KG1 (cell line): ENCODE measurements at places on chromosomes 2 and 18.

DNA sequence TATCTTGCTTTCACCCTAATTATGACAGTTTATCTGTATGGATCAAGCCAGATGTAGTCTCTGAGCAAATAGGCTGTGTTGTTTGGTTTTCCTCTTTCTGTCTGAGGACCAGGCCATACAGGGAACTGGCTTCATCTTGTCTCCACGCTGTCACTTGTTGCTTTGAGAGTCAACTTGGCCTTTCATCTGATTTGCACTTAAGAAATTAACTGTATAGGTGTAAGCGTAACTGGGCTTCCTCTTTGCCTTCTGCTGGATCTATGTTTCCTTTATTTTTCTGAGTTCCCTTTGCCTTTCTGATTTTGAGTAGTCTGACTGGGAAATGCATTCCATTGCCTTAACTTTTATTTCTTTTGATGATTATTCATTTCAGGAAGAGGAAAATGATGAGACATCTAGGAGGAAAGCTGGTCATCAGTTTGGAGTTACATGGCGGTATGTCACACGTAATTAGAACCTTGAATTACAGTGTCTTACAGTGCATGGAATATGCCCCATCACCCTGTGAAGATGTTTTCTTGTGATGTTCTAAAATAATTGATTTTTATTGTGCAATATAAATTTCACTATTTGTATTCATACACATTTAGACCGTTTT, 17.4 kb downstream of the PTCD3 start:
- no peak for DNase-seq

DNA sequence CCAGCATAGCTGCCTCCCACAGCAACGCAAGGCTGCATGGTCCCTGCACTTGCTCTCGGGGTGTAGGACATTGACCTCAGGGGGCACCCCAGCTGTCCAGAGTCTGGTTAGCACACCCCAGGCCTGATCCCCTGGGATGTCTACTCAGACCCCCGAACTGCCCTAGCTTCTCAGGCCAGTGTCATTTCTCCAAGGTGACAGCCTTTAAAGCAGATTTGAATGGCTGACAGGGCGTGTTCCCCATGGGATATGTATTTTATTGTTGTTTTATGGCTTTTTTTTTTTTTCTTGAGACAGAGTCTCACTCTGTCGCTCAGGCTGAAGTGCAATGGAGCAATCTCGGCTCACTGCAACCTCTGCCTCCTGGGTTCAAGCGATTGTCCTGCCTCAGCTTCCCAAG, 40.8 kb upstream of the PTMA start:
- DNase-seq, result no peak

DNA sequence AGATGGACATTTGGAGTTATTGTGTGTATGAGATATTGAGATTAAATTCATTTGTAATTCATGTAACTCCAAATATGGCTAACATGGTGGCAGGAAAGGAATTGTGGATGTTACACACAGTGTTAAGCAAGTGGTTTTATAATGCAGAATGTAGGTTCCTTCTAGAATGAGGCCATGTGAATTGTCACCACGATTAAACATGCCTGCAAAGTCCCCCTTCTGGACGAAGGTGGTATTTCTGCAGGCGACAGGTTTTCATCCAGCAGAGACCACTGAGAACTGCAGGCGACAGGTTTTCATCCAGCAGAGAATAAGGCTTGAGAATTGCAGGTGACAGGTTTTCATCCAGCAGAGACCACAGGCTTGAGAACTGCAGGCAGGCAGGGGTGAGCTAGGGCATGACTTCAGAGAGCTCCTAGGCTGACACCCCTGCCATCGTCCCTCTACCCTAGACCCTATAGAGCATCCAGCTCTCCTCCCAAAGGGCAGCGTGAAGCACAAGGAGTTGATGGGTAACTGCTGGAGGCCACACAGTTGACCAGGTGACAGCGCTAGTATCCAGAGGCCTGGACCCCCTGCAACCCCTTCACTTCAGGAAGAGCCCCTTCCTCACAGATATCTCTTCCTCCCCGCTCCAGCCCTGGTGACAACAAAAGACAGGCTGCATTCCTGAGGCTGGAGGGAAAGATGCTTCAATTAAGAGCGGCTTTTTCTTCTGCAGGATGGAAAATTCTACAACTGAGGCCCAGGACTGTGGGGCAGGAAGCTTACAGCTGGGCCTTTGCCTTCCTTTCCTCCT, 175.8 kb downstream of the LOXHD1 start:
- DNase-seq, result peak; percentile 31

- no peak for DNase-seq
Observed at GRCh38 chr2:168543037-168543436, 87.0 kb downstream of the CERS6 start.
